ENCODE measurements at places on chromosomes 1 and 21. TPM values are rescaled to one million over a fixed set of nuclear protein-coding genes. Genes with fewer than 3 reads are reported as not detected.

GRCh38 chr21:18089786-18090185 lies 154.8 kb upstream of the CHODL start:
- no peak for DNase-seq

DNA sequence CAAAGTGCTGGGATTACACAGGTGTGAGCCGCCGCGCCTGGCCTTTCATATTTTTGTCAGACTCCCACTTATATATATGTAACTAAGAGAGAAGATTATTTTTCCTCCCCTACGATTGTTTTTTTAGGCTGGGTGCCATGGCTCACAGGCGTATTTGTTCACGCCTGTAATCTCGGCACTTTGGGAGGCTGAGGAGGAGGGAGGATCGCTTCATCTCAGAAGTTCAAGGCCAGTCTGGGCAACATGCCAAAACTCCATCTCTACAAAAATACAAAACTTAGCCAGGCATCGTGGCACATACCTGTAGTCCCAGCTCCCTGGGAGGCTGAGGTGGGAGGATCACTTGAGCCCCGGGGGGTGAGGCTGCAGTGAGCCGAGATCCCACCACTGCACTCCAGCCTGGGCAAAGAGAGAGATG lies 23.9 kb upstream of the ITLN2 start:
- no peak for DNase-seq

- DNase-seq, result no peak
Measured at GRCh38 chr1:172154551-172154950, 265.9 kb upstream of the C1orf105 start.

DNA sequence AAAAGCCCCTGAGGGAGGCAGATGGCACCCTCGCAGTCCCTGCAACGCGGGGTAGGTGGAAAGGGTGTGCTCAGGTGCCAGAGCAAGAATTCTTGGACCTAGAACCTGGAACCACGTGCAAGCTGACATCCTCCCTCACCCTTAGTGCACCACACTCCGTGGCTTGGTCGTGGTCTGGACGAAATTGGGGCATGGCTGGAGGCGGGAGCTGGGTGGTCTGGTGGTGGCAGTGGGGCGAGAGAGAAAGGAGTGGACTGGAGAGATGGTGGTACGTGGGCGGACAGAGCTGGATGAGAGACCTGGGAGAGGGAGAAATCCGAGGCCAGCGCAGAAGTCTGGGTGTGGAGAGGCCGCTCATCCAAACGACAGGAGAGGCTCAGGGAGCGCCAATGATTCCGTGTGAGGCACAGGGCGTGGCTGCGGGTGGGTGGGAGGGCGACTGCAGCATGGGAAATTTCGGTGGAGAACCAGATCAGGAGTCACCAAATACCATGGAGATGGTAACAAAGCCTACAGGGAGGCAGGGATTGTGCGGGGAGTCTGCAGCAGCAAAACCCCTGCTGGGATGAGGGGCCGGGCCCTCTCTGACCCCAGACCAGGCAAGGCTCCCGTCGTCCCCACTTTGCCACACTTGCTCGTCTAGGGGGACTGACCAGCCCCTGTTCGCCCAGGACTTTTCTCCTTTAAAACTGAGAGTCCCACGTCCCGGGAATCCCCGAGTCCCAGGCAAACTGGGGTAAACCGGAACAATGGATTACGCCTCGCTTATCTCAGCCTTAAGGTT lies 31.9 kb downstream of the CDCP2 start:
- DNase-seq, result no peak

- DNase-seq, result no peak
Measured at GRCh38 chr1:31811605-31812004, 4.2 kb downstream of the SPOCD1 start.

DNA sequence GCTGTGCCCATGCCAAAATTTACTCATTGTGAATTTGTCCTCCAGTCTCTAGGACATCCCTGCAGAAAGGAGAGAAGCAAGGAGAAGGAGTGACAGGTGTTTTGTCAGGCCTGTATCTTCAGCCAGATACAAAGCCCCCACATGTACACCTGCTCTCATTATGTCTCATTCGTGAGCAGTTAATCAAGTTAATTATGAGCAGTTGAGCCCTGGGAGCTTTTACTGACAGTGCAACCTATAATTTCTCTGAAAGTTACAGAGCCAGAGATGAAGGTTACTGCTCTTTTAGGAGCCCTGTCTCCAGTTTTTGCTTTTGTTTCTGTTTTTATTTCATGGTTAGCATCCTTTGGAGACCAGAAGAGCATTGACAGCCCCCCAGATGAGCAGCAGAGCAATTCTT lies 5.0 kb upstream of the ILDR2 start:
- DNase-seq, result no peak

GRCh38 chr1:14689996-14690615 lies 91.6 kb downstream of the KAZN start:
- no peak for DNase-seq

- no peak for DNase-seq
Measured at GRCh38 chr1:211474451-211474850, 17.5 kb downstream of the RD3 start.

DNA sequence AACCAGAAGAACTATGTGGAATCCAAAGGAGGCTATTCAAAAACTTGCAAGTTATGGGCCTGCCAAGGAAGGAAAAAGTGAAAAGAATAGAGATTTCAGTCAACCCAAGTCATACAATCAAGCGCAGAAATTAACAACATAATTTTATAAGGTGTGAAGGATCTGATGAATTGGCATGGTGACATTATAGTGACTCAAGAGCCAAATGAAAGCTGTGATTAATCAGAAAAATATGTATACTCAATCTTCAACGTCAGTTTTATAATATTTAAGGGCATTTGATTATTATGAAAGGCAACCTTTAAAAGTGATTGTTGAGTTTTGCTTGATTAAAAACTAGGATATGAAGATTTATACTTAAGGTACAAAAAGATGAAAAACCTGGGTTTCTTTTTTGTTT lies 37.8 kb upstream of the THEM4 start:
- DNase-seq, result peak; percentile 43

- no peak for DNase-seq
Measured at GRCh38 chr21:41808094-41808493, 41.2 kb upstream of the RIPK4 start.

GRCh38 chr1:60273185-60273584 lies 199.6 kb upstream of the C1orf87 start:
- DNase-seq, result no peak

GRCh38 chr1:224489534-224490365 lies 55.2 kb upstream of the WDR26 start:
- DNase-seq, result no peak

GRCh38 chr1:179168536-179168935 lies 60.9 kb downstream of the ABL2 start:
- DNase-seq, result no peak

The NPR1 gene
- not detected for total RNA-seq

The MYCL gene
- total RNA-seq, result 11.6 TPM

The NCF2 gene
- 0.34 TPM for total RNA-seq

The GABPA gene
- 5.9 TPM for total RNA-seq

The LAMB3 gene
- total RNA-seq, result 120 TPM
